Stimulated activated CD4-positive, alpha-beta T cell treated with anti-CD3 and anti-CD28 coated beads, Interleukin-15, amount 100 ng/mL, for 1 hour (primary cell): ENCODE measurements at places on chromosomes 7 and 10.

- no peak for DNase-seq
Measured at GRCh38 chr7:106326594-106327537, 42.1 kb upstream of the NAMPT start.

GRCh38 chr7:123185756-123186155 is 14.0 kb downstream of the SLC13A1 start:
- no peak for DNase-seq

GRCh38 chr10:88472540-88472939 is 110.6 kb downstream of the RNLS start:
- no peak for DNase-seq

DNA sequence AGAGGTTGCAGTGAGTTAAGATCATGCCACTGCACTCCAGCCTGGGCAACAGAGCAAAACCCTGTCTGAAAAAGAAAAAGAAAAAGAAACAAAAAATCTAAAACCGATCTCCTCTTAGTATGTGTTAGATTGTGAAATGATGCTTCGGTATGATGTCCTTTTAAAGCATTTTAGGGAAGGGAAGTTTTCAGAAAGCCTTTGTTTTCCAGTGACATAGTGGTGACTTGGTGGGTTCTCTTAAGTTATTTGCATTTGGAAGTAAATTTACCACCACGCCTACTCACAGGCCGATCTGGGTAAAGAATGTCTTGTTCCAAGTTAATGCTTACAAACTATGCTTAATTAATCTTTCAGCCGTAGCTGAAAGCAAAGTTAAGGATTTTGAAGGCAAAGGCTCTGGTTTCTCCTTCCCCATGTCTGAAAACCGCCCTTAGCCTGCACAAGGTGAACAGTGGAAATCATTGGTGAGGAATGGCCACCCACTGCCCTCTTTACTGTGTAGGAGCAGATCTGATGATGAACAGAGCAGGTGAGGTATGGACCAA is 10.7 kb downstream of the MTURN start:
- DNase-seq: no peak

DNA sequence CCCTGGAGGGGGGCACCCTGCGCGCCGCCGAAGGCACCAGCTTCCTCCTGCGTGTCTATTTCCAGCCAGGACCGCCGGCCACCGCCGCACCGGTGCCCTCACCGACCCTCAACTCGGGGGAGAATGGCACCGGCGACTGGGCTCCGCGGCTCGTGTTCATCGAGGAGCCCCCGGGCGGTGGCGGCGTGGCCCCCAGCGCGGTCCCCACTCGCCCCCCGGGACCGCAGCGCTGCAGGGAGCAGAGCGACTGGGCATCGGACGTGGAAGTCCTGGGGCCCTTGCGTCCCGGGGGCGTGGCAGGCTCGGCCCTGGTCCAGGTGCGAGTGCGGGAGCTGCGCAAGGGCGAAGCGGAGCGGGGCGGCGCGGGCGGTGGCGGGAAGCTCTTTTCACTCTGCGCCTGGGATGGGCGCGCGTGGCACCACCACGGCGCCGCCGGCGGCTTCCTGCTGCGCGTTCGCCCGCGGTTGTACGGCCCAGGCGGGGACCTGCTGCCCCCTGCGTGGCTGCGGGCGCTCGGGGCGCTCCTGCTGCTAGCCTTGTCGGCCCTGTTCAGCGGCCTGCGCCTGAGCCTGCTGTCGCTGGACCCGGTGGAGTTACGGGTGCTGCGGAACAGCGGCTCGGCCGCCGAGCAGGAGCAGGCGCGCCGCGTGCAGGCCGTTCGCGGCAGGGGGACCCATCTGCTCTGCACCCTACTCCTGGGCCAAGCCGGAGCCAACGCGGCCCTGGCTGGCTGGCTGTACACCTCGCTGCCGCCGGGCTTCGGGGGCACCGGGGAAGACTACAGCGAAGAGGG is 594 bp downstream of the CNNM1 start:
- DNase-seq: no peak

- DNase-seq: no peak
Measured at GRCh38 chr10:104937567-104937966, 296.5 kb downstream of the SORCS3 start.

GRCh38 chr7:3067193-3067592 is 23.5 kb upstream of the CARD11 start:
- no peak for DNase-seq

- no peak for DNase-seq
Measured at GRCh38 chr7:18864967-18865366, 252.5 kb downstream of the TWIST1 start.

DNA sequence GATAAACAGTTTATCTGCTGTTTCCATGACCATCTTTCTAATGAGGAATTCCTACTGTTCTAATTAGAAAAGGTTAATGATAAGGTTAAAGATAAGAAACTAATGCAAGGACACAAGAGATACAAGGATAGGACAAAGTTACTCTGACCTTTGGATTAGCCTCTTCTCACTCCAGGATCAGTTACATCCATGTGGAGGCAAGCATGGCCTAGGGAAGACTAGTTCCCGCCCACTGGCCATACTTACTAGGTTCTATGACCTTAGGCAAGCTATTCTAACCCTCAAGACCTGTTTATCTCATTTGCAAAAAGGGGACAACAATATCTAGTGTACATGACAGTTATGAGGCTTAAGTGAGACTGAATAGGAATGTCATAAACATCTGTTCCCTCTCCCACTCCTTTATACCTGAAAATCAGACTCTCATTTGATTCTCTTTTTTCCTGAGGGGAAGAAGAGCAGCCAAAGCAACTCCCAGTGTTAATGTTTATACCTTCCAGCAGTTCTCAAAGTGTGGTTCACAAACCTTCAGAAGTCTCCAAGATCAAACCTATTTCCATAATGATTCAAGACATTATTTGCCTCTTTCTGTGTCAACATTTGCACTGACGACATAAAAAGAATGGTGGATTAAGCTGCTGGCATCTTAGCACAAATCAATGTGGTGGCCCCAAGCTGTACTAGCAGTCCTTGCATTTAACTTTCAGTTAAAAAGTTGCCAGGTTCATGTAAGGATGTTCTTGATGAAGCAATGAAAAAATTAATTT is 72.0 kb downstream of the SRPK2 start:
- DNase-seq: no peak

DNA sequence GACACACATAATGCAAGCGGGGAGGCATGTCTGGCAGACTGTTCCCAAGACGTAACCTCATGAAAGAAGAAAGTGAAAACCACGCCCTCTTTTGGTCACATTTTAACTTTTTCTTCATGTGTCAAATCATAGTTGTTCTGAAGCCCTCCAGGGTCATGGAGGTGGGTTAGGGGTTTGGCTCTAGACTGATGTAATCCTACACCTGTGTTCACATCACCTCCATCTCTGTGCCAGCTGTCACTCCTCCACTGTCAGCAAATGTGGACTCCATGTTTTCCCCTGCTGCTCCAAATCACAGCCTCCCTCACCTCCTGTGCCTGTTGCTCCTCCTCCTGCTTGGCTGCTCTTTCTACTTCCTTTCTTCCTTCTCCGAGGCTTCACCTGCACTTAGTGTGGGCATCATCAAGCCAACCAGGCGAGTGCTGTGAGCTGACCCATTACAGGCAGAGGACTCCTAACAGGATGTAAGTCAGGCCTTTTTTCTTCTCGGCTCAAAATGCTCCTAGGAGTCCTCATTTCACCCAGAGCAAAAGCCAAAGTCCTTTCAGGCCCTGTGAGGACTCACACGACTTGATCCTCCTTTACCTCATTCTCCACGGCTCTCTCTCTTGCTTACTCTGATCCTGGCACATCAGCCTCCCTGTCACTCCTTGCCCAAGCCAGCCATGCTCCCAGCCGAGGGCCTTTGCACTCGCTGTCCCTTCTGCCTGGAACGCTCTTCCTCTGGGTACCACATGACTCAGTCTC is 66.4 kb upstream of the IFRD1 start:
- DNase-seq: no peak

DNA sequence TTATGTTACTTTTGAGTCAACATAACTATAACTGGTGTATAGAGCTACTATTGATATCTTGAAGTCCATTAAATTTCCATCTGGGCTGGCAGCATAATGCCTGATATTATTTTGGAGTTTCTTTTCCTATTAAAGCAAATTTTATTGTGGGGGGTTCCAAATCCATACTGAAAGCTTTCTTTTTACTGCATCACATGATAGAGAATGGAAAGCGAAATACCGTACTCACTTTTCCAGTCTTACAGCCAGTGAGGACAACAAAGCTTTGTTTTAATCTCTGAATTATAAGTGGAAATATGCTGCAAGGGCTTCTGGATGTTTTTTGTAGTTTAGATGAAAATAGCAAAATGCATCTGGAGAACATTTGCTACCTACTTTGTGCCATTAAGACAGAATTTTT is 477.5 kb upstream of the SEMA3D start:
- DNase-seq: no peak

DNA sequence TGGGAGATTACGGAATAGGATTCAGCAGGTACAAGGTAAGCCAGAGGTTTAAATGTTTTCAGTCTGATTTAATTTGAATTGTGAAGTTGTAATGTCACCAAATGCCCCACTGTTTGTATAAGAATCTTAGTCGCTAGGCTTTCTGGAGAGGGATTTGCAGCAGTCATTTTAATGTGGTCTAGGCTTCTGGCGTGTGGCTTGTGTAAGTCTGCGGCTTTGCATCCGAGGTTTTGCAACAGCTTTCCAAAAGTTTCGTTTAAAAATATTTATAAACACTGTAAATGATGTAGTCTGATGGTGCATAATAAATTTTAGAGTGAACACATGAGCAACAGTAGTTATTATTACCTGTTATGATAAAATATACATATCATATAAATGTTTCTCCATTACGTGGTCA is 26.1 kb upstream of the BHLHA15 start:
- no peak for DNase-seq

DNA sequence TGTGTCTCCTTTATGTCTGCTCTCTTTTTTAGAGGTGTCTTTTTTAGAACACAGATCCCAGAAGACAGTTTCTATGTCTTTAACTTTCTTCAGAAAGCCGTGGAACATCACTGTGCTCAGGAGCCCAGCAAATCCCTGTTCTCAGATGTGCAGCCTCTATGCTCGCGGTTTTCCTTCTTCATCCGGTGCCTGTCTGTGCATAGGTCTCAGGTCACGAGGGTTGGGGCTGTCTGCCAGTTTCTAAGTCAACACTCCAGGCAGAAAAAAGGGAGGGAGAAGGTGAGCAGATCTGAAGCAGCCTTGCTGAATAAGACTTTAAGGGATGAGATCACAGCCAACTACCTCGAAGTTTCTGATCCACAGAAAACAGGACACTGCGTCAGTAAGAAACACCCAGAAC is 68.5 kb downstream of the CRTAC1 start:
- DNase-seq: no peak

DNA sequence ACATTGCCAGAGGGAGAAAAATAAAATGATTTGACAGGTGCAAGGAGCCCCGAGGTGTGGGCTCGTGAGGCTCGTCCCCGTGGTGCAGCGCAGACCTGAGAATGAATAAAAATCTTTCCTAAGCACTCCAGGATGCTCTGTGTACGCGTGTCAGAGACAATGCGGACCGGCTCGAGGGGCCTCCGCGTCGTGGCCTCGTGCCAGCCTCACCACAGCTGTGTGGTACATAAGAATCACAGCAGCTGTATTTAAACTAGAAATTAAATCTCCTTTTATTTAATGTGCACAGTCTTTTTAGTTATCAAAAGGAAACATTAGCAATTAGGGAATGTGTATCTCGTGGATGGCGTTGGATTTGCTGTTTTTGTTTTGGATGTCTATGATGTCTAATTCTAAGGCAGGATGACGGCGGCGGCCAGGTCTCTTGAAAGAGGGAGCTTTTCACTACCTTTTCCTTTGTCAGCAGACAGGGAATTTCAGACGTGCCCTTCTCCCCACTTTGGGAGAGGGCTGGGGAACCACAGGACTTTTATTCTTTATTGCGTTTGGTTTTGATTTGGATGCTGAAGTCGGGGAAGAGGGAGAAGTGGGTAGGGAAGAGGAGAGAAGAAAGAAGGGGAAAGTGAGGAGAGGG is 365.3 kb upstream of the SHH start:
- no peak for DNase-seq

DNA sequence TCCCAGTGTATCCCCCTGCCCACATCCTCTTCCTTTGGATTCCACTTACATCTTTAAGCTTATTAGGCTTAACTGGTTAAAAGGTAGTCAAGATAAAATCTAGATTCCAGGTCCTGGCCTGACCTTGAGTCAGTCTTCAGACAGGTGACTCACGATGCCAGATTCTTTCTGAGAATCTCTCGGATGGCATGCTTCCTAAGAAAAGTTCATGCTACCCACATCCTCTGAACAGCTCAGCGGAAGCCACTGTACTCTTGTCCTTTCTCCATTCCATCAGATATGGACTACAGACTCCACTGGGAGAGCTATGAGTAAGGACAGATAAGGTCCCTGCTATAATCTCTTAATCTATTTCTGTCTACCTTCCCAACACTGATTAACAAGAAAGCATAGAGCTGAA is 43.4 kb downstream of the DNMBP start:
- no peak for DNase-seq

DNA sequence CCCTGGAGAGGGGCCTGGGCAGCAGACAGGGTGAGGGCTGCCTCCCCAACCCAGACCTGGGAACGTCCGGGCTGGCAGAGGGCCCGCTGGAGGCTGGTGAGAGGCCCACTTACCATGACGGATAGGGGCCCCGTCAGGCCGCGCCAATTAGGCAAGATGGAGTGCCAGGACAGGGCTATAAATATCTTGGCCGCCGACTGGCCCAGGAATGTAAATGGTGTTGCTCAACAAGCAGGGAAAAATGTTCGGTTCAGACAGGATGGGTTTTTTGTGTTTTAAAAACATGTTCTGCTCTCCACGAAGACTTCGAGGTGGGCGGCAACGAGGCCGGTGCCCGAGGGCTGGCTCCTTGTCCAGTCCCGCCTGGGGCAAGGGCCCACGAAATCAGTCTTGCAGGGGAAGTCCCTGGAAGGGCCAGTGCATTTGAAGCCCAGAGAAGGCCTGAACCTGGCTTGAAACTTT is 35.8 kb upstream of the ELN start:
- DNase-seq: no peak

- no peak for DNase-seq
Measured at GRCh38 chr10:131654471-131655087, 246.2 kb upstream of the PPP2R2D start.

DNA sequence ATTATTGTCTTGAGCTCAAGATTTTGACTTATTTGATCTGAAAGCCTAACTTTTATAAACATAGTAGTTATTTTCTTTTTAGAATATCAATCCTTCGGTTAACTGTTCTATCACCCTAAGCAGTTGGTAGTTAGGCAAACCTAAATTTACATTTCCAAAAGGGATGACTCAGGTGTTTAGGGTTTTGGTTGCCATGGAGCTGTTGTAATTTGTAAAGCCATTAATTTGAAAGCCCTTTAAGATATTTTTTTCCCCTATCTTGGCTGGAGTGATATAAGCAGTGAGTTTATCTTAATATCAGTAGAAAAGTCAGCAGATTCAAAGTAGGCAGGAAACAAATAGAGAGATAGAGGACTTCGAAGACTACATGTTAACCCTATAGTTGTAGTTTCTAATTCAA is 1472.6 kb upstream of the CELF2 start:
- DNase-seq: no peak

- no peak for DNase-seq
Measured at GRCh38 chr10:91389636-91390512, 20.3 kb upstream of the HECTD2 start.

DNA sequence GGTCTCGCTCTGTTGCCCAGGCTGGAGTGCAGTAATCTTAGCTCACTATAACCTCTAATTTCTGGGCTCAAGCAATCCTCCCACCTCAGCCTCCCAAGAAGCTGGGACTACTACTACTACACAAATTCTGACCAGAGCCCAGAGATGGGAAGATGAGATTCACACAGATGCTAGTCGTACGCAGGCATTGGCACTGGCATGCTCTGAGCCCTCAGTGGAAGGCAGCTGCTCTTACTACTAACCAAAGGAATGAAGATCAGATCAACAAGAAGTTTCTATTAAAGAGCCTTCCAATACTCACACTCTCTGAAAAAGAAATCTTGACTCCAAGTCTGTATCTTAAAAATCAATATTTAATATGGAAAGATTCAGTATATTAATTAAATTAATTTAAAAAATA is 10.7 kb downstream of the GDF2 start:
- no peak for DNase-seq
